Osteoblast (primary cell): ENCODE measurements at places on chromosomes 4 and X. TPM values are rescaled to one million over a fixed set of nuclear protein-coding genes. Genes with fewer than 3 reads are reported as not detected.
A peak's percentile ranks its signal among the peaks of the same experiment; 100 is the strongest.

The S100P gene
- total RNA-seq, result 0.29 and 0.36 TPM in 2 replicates

The PPARGC1A gene
- 2.1 and 2.5 TPM in 2 replicates for total RNA-seq

The PPEF2 gene
- total RNA-seq, result not detected in 2 replicates

The TMEM156 gene
- total RNA-seq, result under 0.01 TPM in 1 of 2 replicates, not detected in the other

The REELD1 gene
- total RNA-seq, result not detected in 2 replicates

The ARHGEF38 gene
- not detected in 2 replicates for total RNA-seq

The ADH5 gene
- 265 and 293 TPM in 2 replicates for total RNA-seq

The CACNA1F gene
- not detected in 2 replicates for total RNA-seq

The RNF150 gene
- 13.4 and 13.8 TPM in 2 replicates for total RNA-seq

The TXK gene
- total RNA-seq, result 0.59 and 0.72 TPM in 2 replicates

The XKRX gene
- total RNA-seq, result under 0.01 and 0.29 TPM in 2 replicates

DNA sequence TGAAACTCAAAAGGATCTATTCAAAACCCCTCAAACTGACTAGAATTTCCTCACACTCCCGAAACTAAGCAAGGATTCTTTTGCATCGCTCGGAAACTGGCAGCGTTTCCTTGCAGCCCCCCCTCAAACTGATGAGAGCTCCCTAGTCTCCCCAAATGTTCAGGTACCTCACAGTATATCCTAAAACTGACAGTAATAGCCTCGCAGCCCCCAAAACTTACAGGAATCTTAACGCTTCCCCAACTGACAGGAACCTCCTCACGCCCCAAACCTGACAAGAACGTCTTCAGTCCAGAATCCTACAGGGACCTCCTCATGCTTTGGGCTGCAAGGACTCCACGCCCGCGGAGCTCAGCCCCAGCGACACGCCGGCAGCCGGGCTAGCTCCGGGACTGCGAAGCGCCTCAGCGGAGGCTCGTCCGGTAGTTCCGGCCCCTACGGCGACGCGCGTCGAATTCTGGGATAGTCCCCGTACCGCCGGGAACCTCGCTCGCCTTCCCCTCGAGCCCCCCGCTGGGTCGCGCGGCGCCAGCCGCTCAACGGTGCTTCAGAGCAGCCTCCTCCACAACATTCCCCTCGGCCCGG is 640 bp downstream of the PHF8 start:
- peak; percentile 63 for DNase-seq

GRCh38 chrX:15786915-15787314 is 3.4 kb upstream of the ZRSR2 start:
- DNase-seq, result no peak

GRCh38 chr4:142567199-142567598 is 278.9 kb downstream of the INPP4B start:
- DNase-seq, result no peak

- DNase-seq, result no peak
These were observed 314.1 kb downstream of the STK32B start for GRCh38 chr4:5365071-5366008.

DNA sequence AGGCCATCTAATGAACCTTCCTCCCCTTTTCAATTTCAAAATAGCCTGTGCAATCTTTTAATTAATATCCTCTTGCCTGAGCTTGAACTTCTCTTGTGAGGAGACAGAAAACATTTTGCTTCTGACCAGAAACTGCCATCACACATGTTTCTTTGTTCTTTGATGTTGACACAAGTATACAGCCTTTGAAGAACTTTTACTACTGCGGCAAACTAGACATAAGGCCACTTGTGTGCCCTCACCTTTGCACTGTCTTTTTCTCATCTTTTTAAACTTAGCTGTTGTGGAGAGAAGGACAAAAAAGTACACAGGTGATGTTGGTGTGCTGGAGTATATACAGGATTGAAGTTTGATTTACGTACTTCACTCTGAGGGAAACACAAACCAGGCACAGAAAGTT is 116.3 kb upstream of the C1GALT1C1 start:
- DNase-seq, result no peak

GRCh38 chr4:25367004-25367621 is 9.9 kb upstream of the ANAPC4 start:
- no peak for DNase-seq

DNA sequence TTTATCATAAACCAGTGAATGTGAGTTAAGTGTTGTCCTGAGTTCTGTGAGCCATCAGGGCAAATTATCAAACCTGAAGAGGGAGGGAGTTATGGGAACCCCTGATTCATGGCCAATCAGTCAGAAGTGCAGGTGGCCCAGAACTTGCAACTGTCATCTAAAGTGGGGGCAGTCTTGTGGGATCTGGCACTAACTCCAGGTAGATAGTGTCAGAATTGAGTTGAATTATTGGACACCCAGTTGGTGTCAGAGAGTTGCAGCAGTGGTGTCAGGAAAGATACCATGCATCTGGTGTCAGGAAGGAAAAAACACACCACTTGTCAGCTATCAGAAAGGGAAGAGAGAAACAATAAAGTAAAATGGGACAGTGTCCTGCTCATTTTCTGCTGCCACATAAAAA is 8.4 kb downstream of the CORIN start:
- no peak for DNase-seq

DNA sequence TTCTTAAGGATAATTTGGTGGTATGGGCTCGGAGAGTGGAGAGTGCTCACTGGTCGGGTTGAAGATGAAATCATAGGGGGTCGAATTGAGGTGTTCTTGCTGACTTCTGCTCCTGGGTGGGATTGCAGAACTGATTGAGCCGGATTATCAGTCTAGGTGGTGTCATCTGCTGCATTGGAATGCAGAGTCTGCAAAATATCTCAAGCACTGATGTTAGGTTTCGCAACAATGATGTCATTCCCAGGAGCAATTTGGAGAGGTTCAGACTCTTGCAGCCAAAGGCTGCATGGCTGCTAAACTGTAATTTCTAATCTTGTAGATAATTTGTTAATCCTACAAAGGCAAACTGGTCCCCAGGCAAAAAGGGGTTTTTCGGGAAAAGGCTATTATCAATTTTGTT is 67.7 kb downstream of the RHOH start:
- no peak for DNase-seq

DNA sequence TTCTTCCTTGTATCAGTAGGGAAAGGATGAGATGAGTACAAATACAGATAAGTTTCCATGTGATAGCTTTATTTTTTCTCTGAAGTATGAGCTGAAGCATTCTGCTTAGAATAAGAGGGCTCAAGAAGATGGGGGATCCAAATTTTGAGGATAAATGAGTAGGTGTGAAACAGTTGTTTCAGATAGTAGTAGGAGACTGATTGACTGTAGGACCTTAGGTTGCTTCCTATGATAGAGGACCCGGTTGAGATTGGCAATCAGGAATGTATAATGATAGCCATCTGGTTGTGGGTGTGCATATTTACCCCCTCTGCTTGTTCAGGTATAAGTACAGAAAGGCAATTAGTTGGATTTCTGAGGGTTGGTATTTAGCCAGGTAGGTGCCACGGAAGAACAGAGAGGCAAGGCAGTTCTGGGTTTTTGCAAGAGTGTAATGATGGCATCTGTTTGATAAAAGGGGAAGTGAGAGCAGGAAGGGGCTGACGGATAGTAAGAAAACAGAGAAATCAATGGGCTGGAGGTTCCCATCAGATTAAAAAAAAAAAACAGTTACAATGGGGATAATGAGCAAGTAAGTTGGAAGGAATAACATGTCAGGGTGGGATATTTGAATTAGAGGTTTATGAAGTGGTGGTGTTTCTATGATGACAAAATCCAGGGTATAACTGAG is 13.7 kb downstream of the OCRL start:
- DNase-seq, result no peak

- no peak for DNase-seq
These were observed 508.2 kb upstream of the ATOH1 start for GRCh38 chr4:93320356-93320755.

DNA sequence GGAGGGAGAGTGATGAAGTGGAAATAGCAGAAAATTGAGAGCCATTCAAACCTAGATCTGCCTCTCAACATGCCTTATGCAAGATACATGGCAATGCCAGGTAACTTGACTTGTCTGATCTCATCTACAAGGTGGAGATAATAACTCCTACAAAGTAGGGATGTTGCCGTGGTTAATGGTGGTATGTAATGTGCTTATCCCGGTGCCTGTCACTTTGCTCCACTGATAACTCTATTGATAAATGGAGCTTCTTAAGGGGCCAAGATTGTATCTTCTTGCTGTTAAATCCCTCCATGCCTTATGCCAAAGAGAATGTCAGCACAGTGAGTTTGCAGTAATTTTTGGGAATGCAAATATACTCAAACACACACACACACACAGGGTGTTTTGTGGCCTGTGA is 355.8 kb downstream of the MAPK10 start:
- DNase-seq, result no peak

DNA sequence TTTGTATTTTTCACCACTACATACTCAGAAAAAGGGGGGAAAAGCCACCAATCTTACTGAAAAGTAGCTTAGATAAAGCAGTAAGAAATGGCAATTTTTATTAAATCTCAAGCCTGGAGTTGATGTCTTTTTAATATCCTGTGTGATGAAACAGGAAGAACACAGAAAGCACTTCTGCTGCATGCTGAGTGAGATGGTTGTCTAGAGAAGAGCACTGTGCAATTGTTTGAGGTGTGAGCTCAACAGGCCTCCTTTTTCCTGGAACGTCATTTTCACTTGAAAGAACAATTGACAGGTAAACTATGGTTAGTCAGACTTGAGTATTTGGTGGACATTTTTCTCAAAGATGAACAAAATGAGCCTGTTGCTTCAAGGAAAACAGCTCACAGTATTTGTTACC is 73.9 kb downstream of the RTL5 start:
- no peak for DNase-seq

DNA sequence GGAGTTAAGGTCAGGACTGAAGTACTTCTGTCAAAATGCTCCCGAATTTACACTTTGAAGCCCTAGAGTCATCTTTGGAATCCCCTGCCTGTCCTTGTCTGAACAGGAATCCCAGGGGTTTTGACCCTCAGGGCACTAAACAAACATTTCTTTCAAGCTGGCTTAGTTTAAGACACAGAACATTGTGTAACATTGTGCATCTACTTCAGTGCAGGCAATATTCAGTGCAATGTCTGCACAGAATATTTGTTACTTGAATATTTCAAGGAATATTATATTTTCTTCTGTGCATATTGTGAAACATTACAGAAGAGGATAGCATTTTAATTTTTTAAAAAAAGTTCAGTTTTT is 763.4 kb downstream of the PCDH18 start:
- DNase-seq, result no peak

DNA sequence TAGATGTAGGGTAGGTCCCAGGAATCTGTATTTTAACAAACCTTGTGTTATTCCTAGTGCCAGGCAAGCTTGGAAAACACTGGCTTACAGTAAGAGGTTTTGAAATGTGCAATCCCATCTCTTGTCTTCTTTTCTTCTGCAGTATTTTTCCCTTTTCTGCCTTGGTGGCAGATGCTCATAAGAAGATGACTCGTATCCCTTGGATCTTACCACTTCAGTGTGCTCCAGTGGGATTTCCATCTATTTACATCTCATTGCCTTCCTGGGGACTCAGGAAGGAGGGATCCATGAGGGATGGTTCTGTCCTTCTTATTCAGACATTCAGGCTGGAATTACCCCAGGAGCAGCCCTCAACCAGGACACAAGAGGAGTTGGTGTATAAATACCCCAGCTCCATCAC is 136.6 kb downstream of the NHS start:
- DNase-seq, result no peak

DNA sequence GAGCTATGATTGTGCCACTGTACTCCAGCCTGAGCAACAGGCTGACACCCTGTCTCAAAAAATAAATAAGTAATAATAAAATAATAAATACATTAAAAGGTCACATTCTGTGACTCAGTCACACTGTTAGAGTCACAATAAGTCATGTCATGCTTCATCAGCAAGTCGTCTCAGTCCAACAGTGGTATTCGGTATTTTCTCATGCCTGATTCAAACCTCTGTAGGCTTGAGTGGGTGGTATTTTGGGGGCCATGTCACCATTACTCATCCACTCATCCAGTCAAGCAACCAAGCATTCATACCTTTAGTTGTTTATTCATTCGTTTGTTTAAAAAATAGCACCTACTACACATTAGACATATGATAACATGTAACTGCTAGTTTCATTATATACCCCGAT is 46.9 kb downstream of the SUPT20HL2 start:
- no peak for DNase-seq

DNA sequence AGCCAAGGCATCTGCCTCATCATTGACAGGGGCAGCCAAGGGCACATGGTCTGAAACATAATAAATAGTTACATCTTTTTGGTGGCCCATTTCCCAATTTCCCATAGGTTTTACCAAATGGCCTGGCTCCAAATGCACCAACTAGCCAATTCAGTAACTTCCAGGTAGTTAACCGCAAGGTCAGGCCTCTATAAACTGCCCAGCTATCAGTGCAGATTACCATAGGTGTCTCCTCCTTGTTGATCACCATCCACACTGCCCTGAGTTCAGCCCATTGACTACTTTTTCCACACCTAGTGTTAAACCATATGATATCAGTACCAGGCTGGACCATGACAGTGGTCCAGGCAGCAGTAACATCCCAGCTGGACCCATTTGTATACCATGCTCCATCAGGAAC is 1145.1 kb upstream of the POU3F4 start:
- no peak for DNase-seq

- no peak for DNase-seq
These were observed 116.7 kb upstream of the CXCL13 start for GRCh38 chr4:77488882-77489281.

DNA sequence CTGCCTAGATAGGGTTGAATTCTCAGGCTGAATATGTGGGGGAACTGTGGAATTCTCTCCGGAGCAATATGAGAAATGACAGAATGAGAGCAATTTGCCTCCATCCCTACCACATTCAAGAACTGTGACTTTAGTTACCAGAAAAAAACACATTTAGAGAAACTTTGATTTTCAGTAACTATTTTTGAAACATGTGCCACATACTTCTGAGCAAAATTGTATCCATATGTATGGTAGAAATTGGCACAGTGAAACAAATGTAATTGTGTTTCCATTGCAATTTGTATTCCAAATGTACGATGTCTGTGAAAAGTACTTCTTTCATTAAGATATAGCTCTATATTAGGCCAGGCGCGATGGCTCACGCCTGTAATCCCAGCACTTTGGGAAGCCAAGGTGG is 5.5 kb upstream of the KLHL8 start:
- DNase-seq, result no peak

DNA sequence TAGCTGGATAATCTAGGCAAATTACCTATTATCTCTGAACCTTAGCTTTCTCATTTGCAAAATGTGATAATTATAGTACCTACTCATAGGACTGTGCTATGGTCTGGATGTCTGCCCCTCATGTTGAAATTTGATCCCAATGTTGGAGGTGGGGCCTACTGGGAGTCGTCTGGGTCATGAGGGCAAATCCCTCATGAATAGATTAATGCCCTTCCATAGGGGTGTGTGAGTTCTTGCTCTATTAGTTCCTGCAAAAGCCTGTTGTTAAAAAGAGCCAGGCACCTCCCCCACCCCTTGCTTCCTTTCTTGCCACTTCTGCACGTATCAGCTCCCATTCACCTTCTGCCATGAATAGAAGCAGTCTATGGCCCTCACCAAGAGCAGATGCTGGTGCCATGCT is 73.9 kb downstream of the SERTM2 start:
- no peak for DNase-seq

DNA sequence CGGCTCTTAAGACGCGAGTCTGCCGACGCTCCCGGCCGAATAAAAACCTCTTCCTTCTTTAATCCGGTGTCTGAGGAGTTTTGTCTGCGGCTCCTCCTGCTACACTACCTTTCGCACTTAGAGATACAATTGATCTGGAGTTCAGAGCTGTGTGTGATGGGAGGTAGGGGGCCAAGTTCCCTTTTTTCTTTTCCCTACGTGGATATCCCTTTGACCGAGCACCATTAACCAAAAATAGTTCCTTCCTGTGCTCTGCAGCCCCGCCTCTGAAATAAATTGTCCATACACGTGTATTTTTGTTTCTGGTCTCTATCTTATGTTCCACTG is 555 bp upstream of the PGM2 start:
- no peak for DNase-seq
